ENCODE measurements at places on chromosomes 1 and 21.

- no peak for DNase-seq
Observed at GRCh38 chr21:19197950-19198349, 794.4 kb upstream of the TMPRSS15 start.

- DNase-seq, result no peak
Observed at GRCh38 chr1:1521331-1521730, 9.4 kb downstream of the ATAD3A start.

- no peak for DNase-seq
Observed at GRCh38 chr1:61356995-61357394, 274.6 kb downstream of the NFIA start.

DNA sequence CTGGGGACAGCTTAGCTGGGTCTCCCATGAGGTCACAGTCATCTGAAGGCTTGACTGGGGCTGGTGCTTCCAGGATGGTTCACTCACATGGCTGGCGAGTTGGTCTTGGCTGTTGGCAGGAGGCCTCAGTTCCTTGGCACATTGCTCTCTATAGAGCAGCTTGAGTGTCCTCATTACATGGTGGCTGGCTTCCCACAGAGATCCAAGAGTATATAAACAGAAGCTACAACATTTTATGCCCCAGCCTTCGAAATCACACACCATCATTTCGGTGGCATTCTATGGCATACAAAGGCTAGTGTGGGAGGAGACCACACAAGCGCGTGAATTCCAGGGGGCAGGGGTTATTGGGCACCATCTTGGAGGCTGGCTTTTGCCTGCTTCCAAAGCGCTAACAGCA is 63.0 kb downstream of the ALPL start:
- no peak for DNase-seq

- no peak for DNase-seq
Observed at GRCh38 chr21:45370575-45370974, 34.4 kb upstream of the COL18A1 start.

GRCh38 chr1:245001252-245001651 is 136.9 kb upstream of the HNRNPU start:
- no peak for DNase-seq

DNA sequence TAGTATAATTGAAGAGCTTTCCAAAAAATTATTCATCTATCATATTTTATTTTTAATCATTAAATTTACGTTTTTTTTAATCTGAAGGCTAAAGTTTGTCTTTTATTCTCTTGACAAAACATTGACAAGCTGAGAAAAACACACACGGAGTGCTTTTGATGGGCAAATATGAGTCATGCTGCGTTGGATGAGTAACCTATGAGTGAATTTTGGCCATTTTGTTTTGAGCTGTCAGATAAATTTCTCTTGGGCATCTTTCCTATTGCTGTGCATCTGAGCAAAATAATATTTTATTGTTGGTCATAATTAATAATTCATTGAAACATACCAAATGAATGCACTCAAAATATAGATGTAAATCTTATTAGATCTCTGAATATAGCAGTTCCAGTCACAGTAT is 1144.1 kb upstream of the ADGRL2 start:
- DNase-seq, result no peak

- DNase-seq, result no peak
Observed at GRCh38 chr1:8870616-8871538, 7.6 kb downstream of the ENO1 start.

GRCh38 chr1:155892796-155893195 is 18.4 kb downstream of the RIT1 start:
- no peak for DNase-seq

- DNase-seq, result no peak
Observed at GRCh38 chr21:35381743-35382310, 332.7 kb upstream of the RUNX1 start.

GRCh38 chr1:201675143-201675542 is 136.2 kb downstream of the NAV1 start:
- no peak for DNase-seq

DNA sequence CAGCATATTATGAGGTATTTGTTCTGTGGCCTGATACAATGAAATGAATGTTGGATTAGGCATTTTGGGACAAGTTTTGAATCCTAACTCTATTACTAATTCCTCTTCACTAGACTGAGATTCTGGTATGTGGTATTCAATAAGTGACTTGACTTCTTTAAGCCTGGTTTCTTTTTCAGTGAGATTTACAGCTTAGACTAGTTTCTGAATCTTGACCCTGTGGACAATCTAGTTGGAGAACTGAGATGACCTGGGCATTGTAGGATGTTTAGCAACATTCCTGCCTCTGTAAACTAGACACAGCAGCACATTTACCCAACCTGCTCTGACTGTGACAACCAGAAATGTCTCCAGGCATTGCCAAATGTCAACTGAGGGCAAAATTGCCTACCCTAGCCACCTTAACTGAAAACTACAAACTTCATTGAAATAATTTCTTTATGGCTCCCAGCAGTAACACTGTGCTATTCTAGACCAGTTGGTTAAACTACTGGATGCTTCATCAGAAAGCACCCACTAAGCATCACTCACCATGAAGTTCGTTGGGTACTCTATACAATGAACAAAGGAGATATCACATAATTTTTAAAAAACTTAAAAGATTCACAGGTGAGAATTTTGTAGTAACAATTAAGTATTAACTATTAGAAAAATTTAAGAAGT is 16.8 kb downstream of the PTPRC start:
- DNase-seq, result no peak

- no peak for DNase-seq
Observed at GRCh38 chr1:50720457-50721053, 239.5 kb downstream of the FAF1 start.

DNA sequence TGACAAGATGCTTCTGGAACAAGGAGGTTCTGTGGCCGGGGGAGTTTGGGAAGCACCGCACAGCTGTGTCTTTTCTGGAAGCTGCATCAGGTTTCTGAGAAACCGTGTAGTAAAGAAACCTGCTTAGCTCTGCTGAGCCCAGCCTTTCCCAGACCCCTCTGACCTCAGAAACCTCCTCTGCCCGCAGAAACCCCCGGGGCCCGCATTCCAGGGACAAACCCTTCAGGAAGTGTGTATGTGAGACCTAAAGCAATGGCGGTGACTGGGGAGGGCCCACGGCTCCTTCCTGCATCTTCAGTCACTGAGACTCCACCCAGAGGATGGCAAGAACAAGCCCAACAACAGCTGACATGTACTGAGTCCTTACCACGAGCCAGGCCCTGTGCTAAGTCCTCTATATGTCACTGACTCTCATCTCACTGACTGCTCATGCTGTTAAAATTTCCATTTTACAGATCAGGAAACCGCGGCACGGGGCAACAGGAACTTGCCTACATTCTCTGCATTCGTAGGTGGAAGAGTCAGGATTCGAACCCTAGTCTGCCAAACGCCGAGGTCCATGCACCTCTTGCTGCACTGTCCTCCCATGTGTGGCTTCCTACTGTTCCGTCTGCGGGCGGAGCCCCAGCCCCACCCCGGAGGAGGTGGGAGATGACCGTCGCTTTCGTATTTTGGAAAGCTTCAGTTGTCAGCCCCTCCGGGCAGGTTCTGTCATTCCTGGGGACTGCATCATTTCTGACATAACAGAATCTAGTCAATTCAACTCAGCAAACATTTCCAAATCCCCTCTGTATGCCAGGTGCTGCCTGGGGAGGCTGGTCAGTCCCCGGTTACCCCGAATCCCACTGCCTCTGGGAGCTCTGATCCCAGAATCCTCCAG is 73.3 kb upstream of the KLHDC7A start:
- no peak for DNase-seq

- DNase-seq, result peak; percentile 20
Observed at GRCh38 chr1:19344372-19344810, 32.3 kb downstream of the SLC66A1 start.

DNA sequence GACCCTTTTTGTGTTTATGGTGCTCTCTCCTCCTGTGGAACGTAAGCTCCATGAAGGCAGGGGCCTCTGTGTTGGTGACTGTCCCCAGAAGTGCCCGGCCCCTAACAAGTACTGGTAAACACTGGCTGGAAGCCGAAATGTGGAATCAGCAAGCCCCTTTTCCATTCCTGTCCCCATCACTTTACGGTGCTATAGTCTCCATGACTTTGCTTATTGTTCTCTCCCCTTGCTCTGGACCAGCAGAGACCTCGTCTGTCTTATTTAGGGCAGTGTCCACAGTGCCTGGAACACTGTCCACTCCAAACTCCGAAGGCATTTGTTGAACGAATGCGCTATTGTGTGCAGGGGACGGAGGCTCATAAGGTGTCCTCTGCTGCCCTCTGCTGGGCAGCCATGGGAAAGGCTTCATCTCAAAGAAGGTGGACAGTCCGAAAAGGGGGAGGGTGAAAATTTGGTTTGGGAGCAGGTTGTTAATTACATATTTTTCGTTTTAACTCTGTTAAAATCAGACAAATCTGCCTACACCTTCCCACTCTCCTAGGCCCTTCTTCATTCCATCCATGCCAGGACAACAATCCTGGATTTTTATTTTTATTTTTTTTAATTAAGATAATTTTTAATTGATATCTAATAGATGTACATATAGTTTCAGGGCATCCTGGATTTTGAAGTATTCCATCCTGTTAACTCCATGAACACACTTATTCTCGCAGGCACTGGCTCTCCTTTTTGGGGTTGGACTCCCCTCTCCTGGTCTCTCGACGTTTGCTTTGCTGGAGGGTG is 115.6 kb downstream of the PGBD5 start:
- DNase-seq, result peak; percentile 32

DNA sequence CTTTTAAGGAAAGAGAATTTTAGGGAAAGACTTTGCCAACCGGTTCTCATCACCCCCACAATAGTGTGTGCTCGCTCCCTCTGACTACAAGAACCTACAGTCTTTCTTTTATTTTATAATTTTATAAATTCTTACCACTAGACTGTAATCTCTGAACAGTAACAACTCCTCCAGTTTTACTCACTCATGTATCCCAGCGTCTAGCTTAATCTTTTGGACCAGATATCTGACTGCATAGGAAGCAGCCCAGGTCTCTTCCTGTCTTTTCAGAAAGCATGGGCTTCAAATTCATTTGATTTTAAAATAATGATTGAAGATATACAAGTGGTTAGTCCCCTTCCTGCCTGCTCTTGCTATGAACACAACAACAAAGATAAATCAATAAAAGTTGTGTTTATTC is 19.0 kb upstream of the DUSP10 start:
- no peak for DNase-seq

- no peak for DNase-seq
Observed at GRCh38 chr1:70966018-70966638, 81.5 kb downstream of the PTGER3 start.

GRCh38 chr1:18578271-18578670 is 52.4 kb upstream of the PAX7 start:
- no peak for DNase-seq

DNA sequence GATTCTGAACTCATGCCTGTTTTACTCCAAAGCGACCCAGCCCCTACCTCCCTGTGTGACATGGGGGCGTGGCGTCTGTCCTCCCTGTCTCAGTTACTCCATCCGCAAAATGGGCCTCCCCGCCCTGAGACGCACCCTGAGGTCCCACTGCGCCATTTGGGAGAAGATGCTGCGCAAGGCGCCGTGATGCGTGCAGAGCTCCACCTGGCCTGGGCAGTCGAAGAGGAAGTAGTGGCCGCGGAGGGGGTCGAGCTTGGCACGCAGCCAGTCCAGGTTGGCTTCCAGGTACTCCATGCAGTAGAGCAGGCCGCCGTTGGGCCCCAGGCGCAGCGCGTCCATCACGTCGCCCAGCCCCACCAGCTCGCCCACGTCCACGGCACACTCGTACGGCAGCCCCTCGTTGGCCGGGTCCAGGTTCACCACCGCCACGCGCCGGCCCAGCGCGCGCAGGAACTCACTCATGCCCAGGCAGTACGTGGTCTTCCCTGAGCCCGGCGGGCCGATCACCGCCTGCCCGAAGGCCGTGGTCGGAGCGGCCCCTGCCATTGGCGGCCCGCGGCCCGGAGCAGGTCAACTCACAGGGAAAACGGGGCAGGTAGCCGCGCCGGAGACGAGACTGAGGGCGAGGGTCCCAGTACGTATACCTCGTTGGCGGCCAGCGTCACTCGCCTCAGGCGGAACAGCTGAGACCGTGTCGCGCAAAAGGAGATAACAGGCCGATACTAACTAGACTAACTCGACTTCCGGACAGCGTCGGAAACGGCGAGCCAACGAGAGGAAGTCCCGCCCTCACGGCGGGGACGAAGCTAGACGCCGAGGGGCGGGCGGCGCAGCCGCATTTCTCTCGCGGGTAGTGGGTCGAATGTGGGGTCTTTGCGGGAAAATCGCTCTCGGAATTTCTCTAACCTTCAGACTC is at the start of gene GPN2:
TSS of gene GPN2 (minus strand) at position 733 of the 916 bp plus-strand sequence. CDS start at position 546, 187 bp downstream.
- DNase-seq, result peak; percentile 68

- DNase-seq, result no peak
Observed at GRCh38 chr1:67097305-67097704, 37.5 kb downstream of the C1orf141 start.

- no peak for DNase-seq
Observed at GRCh38 chr1:204685236-204686006, at the start of gene LRRN2. Gene LRRN2, minus strand, starts transcription at chr1:204685738. Its CDS starts 65,746 bp downstream, at chr1:204619992.

DNA sequence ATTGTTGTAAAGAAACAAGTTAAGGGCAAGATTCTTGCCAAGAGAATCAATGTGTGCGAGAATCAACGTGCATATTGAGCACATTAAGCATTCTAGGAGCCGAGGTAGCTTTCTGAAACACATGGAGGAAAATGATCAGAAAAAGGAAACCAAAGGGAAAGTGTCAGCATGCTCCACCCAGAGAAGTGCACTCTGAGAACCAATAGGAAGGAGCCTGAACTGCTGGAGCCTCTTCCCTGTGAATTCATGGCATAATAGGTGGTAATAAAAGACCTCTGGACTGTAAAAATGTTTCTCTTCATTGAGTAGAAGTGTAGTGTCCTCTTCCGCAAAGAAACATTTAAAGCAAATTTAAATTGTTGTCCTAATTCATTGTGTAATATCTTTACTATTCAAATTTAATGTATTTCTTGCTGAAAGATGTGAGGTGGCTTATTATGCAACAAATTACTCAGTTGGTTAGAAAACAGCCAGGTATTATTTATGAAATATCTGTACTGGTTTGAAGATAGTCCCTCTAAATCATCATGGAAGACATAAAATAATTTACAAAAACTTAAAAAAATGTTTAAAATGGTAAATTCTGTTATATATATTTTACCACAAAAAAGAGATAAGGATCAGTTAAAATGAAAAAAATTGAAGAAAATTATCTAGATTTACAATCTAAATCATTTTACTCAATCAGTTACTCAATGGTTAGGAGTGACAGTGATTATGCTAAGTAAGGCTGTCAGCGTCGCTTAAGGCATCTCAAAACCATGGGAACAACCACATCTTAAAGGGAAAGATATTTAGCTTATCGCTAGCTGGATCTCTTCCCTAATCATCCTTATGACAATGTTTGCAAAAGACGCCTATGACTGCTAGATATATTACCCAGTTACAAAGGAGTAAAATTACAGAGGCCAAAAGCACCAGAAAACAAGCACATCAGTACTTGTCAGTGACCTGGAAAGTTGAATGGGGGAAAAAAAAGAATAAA is 31.3 kb downstream of the NVL start:
- DNase-seq, result no peak

- no peak for DNase-seq
Observed at GRCh38 chr1:224054611-224055010, 59.3 kb upstream of the FBXO28 start.

All from activated T-helper 1 cell treated with Interleukin-2 at 50 U/mL for 16 hours (primary cell).